ENCODE measurements at places on chromosomes 12 and 14.

DNA sequence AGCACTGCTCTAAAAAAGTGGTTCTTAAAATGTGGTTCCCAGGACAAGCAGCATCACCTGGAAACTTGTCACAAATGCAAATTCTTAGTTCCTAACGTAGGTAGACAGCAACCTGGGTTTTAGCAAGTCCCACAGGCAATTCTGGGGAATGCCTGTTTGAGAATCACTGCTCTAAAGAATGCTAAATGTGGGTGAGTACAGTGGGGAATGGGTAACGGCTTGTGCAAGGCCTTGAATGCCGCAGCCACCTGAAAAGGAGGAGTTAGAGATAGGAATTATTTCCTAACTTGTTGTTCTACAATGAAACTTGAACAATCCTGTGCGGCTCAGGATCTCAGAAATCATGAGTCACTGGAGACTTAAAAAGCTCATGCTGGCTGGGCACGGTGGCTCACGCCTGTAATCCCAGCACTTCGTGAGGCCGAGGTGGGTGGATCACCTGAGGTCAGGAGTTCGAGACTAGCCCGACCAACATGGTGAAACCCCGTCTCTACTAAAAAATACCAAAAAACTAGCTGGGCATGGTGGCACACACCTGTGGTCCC, 34.9 kb downstream of the GNS start:
- DNase-seq, result no peak

DNA sequence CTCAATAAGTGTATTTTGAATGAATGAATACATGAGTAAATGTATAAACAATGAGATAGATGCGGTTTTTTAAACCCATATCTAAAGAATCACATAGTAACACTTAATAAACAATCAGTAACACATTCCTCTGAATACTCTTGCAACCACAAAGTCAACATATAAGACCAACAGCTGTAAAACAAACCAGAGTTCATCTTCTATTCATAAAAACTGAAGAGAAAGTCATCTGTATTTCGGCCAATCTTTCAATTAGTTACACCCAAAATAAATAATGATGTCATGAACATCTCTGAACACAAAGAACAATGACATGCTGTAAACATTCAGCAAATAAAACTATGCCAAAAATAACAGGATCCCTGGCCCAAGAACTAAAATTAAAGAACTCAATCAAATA, 47.2 kb downstream of the ARMH4 start:
- no peak for DNase-seq

DNA sequence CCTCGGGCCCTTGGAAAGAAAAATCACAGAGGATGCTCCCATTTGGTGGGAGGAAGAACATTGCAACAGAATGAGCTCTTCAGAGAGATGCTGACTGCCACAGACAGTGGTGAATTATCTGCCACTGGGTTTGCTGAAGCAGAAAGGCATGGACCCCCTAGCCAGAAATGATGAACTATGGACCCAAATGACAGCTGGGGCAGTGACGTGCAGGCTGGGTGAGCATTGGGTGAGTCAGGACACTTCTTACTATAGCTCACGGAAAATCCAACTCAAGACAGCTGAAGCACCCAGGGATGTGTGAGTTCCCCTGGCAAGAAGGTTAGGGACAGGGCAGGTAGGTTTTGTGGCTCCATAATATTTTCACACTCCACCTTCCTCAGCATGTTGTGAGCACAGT, 993.2 kb downstream of the BCL11B start:
- DNase-seq, result no peak

GRCh38 chr12:64912516-64913255, 88.2 kb downstream of the TBC1D30 start:
- no peak for DNase-seq

- no peak for DNase-seq
Observed at GRCh38 chr14:94158239-94158883, 15.8 kb upstream of the PPP4R4 start.

DNA sequence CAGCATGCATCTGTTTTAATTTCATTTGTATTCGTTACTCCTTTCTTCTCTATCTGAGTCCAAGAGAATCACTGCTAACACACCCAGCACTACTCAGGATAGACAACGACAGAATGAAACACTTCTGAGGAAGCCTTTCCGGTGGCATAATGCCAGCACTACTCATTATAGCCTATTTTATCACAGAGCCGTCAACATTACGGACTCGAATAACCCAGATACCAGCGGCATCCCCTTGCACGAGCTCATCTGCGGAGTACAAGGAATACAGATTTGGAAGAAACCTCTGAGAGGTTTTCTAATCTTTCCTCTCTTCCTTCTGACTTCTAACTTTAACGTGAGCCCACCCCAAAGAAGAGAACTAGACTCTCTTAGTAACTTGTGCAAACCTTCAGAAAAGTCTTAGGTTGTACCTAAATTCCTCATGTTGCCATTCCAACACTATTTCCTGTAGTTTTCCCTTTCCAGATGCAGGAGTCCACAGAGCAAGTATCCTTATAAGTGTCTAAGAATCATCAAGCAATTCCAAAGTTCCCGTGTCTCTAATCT, 248.1 kb downstream of the APAF1 start:
- no peak for DNase-seq

GRCh38 chr14:68246786-68247105, 427.2 kb downstream of the RAD51B start:
- DNase-seq, result no peak

GRCh38 chr12:62834406-62834805, 100.5 kb downstream of the PPM1H start:
- DNase-seq, result no peak
